ENCODE measurements at places on chromosomes 2 and 18.

DNA sequence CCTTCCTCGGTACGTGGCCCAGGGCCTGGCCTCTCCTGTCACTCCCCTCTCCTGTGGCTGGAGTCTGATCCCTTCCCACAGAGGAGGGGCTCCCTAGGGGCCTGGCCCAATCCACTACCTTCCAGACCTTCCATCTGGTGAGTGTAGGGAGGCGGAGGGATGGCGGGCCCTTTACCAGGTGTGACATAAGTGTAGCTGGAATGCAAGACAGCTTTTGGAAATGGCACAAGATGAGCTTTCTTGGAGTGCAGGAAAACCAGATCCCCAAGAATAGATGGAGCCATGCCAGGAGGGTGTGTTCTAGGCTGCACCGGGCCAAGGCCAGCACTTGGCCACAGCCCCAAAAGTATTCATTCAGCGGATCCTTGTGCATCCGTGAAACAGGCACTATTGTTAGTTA is 30.1 kb downstream of the IGFBP5 start:
- DNase-seq: no peak

- DNase-seq: no peak
Observed at GRCh38 chr18:31943878-31944816, 1.2 kb upstream of the TRAPPC8 start.

DNA sequence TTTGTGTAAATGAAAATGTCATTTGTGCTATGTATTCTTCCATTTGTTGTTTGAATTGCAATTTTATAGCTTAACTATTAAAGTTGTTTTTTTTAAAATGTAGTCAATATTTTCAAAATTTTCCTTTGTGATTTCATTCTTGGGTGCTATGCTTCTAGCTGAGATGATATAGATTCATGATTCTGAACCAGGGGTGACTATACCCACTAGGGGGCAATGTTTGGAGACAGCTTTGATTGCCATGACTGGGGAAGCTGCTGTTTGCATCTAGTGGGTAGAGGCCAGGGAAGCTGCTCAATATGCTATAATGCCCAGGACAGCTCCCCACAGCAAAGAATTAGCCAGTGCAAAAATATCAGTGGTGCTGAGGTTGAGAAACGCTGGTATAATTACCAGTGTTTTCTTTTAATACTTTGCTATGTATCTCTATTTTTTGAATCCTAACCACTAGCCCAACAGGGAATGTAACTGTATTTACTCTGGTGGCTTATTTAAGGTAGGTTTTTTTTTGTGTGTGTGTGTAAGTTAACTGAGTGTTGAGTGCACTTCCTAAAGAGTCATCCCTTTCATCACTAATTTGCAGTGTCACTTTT is 99.7 kb downstream of the MEP1B start:
- DNase-seq: peak; percentile 65

GRCh38 chr2:22499082-22499839 is 885.7 kb upstream of the KLHL29 start:
- DNase-seq: peak; percentile 47

DNA sequence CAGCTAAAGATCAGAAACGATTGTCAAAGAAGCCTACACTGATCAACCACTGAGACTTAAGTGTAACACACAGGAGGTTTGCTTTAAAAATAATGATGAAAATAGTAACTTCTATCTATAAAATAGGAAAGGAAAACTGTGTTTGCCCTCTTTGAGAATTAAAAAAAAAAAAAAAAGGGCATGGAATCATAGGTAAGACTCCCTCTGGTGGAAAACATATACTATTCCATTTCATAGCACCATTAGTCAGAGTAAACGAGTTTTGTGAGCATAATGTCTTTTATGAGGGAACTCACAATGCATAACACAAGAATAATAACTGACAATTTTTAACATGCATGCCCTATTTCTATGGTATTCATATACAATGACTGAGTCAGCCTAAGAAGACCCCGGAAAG is 36.3 kb downstream of the SLC35F5 start:
- no peak for DNase-seq

DNA sequence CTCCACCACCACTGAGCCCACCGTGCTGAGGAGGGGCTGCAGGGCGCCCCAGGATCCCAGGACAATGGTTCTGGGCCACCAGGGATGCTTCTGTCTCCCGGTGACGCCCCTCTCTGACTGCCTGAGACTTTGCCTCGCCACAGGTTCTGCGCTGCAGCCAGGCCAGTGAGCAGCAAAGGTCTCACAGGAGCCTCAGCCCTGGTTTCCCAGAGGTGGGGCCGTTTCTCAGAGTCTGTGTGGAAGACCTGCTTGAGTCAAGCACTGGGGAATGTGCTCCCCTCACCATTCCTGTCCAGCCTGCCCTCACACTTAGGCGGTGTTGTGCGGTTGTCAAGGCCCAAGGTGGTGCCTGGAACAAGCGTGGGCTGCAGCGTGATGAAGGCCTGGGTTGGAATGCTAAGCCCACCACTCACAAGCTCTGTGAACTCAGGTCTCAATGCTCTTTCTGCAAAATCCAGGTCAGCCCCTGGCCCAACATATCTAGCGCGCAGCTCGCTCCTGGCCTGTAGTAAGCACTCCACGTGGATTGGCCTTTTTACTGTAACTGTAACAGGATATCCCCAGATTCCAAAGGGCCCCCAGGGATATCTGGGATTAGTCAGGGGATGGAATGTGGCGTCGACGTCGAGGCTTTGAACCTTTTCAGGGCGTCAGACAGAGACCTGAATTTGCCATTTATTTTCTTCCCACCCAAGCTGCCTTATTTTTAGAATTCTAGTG is 47.6 kb downstream of the PLB1 start:
- peak; percentile 29 for DNase-seq

- peak; percentile 79 for DNase-seq
Observed at GRCh38 chr2:206800506-206801417, 35.4 kb downstream of the FASTKD2 start.

DNA sequence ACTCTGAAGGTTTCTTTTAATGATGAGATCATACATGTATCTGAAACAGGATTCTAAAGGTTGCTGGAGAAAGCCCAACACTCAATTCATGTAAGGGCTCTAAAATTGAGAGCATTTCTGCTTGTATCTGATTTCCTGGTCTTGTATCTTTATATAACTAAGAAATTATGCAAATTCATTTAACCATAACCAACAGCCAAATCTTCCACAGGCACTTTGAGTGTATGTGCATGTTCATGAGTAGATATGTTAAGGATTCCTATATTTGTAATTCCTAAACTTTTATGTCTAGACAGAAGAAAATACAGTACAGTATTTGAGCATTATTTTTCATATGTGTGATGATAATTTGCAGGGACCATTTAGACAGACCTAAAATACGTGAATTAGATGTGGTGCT is 20.4 kb upstream of the PELI1 start:
- no peak for DNase-seq

- DNase-seq: no peak
Observed at GRCh38 chr2:38776531-38776930, 1.5 kb upstream of the GEMIN6 start.

- DNase-seq: no peak
Observed at GRCh38 chr2:180359522-180360282, 352.6 kb upstream of the CWC22 start.

DNA sequence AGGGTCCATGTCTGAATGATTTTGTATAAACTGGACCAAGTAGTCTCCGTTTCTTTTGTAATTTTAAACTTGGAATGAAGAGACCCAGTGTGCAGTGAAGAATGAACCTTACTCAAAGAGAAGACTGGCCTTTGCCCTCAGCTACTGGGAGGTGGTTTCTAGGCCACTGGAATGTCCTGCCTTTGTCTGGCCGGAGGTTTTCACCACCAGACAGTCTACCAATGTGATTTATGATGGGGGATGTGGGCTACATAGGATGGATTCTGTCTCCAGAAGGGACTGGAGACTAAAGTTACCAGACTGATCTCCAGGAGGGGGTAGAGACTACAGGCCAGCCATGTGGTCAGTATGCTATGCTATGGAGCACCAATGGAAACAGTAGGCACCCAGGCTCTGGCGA is 42.8 kb upstream of the RAB31 start:
- DNase-seq: no peak

DNA sequence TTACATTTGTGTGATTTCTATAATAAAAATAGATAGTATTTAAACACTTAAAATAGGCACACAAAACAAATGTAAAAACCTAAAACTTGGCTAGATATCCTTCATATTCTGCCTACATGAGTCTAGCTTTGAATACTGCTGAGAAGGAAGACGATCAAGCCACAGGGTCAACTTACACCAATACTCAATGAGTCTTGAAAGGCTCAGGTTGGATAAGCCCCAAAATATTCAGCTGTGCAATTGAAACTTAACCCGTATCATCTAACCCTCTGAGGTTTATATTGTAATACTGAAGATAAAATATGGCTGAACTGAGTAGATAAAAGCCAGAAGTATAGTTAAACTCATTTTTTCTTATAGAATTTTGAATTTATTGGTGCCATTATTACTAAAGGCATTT is 313.0 kb upstream of the NRXN1 start:
- DNase-seq: no peak
